ENCODE measurements at places on chromosomes 2 and 18.

DNA sequence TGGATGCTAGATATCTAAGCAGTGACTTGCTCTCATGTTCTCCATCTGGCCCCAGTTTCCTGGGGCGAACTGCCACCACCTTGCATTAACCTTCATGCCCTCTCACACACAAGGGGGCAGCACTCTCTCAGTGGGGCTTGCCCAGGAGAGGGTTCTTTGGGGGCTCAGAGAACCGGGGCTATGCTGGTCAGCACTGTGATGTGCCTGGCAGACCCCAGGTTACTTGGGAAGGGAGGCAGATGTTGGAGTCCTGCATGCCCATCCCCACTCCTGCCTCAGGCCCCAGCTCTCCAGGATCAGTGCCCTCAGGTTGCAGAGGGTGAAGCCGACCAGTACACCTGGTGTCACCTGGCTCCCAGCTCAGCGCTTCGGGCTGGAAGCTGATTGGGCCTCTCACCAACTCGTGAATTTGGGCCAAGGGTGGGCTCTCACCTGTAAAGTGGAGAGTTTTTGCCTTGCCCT is 396.2 kb upstream of the HS6ST1 start:
- DNase-seq: peak; percentile 46

DNA sequence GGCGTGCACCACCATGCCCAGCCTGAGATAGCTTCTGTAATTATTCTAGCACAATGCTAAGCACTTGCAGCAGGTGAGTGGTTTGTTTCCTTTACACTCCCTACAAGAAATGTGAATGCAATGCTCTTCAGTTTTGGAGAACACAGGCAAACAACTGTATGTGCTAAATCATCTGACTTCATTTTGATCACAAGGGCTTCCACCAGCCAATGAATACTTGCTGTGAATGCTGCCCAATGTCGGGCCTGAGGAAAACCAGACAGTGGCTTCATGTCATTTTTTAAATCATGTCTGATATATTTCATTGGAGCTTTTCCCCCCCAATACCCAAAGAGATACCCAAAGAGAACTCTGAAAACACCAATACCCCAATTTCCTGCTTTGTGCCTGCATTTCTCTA is 155.6 kb upstream of the XPO1 start:
- DNase-seq: no peak

- DNase-seq: no peak
Measured at GRCh38 chr18:32915516-32915915, 142.7 kb upstream of the KLHL14 start.

DNA sequence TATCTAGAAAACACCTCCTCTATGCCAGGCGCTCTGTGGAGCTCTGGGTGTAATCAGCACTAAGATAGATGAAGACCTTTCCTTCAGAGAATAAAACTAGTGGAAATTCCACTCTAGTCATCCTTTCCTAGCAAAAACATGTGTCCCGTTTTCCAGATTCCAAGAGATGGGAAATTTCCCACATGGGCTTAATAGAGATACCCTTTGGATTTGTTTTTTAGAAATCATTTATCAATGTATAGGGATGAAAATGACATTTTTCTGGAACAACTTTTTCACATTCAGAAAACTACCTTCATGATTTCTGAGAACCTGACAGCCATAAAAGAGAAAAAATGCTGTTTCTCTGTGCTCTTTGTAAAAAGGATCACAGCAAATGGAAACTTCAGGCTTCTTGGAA is 152.1 kb downstream of the NCKAP5 start:
- no peak for DNase-seq
